NAMALWA (cell line): ENCODE measurements at places on chromosomes 7 and 10.

DNA sequence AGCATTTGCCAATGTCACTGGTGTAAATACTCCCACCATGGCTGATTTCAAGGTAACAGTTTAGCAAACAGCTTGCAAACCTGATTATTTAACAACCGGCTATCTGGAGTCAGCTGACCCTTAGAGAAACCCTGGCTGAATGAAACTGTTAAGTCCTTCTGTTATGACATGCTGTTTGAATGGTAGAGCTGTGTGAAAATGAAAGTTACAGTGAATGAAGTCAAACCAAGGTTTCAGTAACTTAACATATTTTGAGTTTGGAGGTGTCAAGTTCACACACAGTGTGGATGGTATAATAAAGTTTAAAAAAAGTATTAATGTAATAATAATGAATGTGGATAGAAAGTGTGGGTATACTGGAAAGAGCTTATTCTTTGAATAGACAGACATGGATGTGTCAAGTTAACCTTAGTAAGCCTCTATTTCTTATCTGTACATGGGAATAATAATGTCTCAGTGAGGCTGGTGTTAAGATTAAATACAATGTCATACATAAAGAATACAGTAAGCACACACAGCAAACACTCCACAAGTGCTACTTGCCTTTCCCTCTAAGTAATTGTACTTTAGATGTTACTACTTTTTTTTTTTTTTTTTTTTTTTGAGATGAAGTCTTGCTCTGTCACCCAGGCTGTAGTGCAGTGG is 150.4 kb downstream of the TAX1BP1 start:
- DNase-seq: no peak

GRCh38 chr10:30783939-30784501 is 154.5 kb upstream of the LYZL2 start:
- DNase-seq: peak; percentile 80

- DNase-seq: peak; percentile 78
Measured at GRCh38 chr7:85554236-85555178, 367.7 kb upstream of the SEMA3D start.

DNA sequence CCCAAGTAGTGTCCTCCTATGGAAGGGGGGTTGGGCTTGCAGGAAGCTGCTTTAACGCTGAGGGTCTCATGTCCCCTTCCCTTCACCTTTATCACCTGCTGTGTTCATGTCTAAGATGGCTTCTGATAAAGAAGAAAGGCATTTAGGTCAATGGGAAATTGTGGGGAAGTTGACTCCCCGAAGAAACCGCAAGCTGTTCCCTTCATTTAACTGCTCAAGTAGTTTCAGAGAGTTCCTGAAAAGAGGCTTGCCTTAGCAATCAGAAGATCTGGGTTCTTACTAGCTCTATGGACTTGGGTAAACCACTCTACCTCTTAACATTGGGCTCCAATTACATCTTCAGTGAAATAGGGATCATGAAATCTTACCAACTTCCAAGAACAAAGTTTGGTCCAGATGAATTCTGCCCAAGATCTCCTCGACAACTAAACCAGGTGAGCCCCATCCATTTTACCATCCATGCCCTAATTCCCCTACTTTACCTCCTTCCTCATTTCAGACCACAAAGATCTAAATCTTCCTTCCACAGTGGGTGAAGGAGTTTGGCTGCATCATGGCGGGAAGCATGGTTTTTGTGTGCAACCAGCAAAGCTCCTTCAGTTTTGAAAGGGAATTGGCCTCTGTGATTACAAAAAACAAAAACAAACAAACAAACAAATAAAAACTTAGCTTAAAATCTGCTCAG is 30.4 kb upstream of the UCN3 start:
- DNase-seq: no peak

- DNase-seq: peak; percentile 93
Measured at GRCh38 chr10:88108115-88108610, 244.7 kb downstream of the PTEN start.

DNA sequence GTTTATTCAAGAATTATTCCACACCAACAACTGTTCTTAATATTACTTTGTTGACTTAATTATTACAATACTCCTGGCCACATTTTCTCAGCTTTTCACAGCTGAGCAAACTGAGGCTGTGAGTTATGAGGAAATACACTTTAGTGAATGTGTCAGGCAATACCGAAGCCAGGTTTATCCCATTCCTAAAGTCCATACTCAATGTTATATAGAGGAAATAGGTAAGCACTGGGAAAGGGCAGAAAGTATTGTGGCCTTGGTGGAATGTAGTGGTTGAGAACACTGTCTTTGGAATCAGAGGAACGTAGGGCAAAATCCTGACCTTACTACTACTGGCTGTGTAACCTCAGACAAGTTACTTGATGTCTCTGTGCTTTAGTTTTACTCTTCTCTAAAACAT is 110.8 kb downstream of the CD36 start:
- DNase-seq: no peak

DNA sequence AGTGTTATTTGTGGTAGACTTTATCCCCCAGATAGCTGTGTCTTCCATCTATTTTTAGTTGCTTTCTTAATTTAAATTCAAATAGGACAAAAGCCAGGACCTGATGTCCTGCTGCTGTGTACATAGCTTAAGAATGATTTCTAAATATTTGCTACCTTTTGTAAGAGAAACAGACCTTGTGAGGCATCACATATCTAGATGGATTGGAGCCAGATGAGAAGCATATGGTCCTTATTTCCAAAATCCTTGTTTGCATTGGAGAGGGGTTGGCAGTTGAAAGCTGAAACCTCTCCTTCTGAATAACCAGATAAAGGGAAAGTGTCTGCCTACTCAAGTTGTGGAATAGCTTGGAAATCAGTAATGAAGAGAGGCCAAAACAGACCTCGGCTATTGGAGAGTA is 50.7 kb upstream of the AMPH start:
- DNase-seq: no peak

DNA sequence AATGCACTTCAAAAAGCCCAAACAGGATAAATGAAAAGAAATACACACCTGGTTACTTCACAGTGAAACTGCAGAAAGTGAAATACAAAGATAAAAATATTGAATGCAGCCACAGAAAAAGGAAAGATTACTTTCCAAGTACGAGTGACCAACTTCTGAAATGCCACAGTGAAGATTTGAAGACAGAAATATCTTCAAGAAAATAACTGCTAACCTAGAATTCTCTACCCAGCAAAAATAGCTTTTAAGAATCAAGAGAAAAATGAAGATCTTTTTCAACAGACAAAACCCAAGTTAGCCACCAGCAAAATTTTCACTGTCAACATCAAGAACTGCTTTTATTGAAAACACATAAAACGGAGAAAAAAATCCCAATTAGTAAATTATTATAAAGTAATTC is 46.2 kb downstream of the SMURF1 start:
- no peak for DNase-seq

DNA sequence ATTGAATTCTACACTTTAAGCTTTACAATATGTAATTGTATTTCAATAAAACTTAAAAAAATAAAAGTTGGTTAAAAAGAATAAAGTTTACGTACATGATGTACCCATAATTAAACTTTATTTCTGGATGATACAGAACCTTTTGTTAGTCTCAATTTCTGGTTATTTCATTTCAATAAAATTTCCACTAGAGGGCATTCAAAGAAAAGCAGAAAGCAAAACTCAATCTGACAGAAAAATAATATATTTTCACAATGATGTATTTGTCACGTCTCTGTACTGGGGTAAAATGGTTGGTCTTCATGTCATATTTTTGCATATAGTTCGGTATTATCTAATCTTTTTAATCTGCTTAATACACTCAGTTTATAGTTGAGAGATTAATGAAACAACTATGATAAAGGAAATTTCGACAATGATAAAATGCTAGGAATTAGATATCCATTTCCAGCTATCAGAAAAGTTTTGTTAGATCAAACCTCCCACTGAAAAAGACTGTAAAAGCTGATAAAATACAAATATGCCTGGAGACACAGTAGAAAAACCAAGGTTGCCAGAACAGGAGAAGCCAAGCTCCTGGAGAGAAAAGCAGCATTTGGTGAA is 27.4 kb downstream of the ASZ1 start:
- peak; percentile 28 for DNase-seq

- DNase-seq: peak; percentile 58
Measured at GRCh38 chr10:79202188-79203013, 133.6 kb downstream of the ZMIZ1 start.

DNA sequence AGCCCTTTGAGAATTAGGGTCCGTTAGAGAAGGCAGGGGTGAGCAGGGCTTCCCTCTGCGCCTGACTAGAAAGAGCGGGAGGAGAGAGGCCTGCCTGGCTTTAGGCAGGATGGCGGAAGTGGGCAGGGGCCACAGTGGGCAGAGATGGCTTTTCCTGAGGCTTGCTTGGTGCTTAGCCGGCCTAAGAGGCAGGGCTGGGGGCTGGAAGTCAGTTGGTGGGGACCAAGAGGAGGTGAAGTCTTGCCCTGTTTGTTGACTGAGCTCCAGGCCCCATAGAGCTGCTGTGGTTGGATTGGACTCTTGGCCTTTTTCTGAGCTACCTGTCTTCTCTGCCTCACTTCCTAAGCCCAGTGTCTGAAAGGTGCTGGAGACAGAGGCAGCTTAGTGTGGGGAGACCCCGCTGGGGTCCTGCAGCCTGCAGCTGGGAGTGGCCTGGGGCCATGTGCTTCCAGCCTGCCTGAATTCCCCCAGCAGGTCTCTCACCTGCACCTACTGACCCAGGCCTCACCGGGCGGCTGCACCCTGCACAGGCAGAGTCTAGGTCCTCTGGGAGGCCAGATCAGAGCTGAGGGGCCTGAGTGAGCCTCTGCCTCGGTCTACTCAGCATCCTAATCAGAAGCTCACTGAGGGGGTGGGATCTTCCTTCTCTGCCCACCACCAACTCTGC is 4.8 kb downstream of the FAM241B start:
- DNase-seq: no peak

- DNase-seq: no peak
Measured at GRCh38 chr7:95404316-95404865, 8.2 kb upstream of the PON3 start.

- DNase-seq: no peak
Measured at GRCh38 chr10:69960606-69960987, 92.0 kb upstream of the MACROH2A2 start.

- DNase-seq: peak; percentile 32
Measured at GRCh38 chr7:25454562-25455041, 226.3 kb upstream of the NPVF start.
